ENCODE measurements at places on chromosomes 6 and 20.

- no peak for DNase-seq
Observed at GRCh38 chr6:107607116-107607515, 117.2 kb downstream of the SOBP start.

- no peak for DNase-seq
Observed at GRCh38 chr6:129212081-129212480, 329.1 kb downstream of the LAMA2 start.

GRCh38 chr6:81002126-81002525 is 750.4 kb downstream of the TENT5A start:
- no peak for DNase-seq

GRCh38 chr6:142485256-142485655 is 183.4 kb downstream of the ADGRG6 start:
- DNase-seq = no peak

GRCh38 chr6:128558021-128558420 is 37.6 kb upstream of the PTPRK start:
- no peak for DNase-seq

DNA sequence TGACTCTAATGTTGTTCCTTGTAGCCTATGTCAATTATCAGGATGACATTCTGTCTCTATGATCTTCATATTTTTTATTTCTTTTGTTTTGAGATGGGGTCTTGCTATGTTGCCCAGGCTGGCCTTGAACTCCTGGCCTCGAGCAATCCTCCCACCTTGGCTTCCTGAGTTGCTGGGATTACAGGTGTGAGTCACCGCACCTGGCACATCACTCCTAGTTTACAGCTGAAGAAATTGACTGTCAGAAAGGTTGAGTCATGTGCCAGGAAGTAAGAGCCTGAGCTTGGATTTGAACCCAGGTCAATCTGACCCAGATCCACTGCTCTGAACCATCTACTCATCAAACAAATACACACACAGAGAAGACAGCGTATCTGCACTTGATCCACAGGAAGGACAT is 14.4 kb downstream of the PPP1R3G start:
- DNase-seq = no peak

DNA sequence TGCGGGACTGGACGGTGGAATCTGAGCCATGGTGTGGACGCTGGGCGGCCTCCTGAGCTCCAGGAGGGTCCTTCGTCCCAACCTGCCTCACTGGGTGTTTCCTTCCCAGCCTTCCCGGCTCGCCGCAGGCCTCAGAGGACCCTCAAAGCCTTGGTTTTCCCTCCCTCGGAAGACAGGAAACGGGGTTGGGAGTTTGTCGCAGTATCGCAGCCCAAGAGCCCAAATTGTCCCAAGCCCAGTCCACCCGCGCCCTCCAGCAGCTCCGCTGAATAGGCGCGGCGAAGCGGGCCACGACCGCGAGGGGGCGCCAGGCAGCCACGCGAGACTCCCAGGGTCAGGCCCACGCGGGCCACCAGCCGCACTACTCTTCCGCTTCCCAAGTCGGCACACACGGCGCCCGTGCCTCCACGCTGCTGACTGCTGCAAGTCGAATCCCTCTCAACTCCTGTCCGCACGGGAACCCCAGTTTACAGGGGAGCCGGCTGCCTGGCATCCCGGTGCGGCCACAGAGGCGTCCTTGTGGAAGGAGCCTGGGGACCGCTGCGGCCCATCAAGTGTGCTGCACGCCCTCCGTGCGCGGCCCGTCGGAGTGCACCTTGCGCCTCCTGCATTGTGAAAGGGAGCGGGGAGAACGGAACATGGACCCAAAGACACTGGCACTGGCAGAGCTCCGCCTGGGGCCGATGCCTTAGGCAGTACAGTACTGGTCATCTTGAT is 40.4 kb upstream of the HMGA1 start:
- peak; percentile 85 for DNase-seq

GRCh38 chr6:136604328-136604825 is 54.2 kb upstream of the MAP7 start:
- DNase-seq = no peak

DNA sequence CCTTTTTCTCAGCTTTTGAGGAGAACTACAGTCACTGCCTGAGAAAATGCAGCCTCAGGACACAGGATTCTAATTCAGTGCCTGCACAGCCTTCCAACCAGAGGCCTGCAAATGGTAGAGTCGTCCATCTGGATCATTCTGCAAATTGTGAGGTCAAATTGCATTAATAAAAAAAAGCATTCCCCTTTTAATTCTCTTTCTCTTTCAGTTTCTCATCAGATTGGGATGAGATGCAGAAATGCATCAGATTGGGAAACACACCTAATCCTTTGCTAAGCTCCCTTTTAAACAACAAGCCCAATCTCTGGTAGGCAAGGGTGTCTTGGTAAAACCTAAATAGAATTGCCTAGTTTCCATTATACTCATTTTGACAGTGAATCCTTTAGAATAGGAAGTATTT is 838.8 kb downstream of the MAFB start:
- no peak for DNase-seq

- no peak for DNase-seq
Observed at GRCh38 chr6:148689168-148689567, 57.7 kb upstream of the UST start.

DNA sequence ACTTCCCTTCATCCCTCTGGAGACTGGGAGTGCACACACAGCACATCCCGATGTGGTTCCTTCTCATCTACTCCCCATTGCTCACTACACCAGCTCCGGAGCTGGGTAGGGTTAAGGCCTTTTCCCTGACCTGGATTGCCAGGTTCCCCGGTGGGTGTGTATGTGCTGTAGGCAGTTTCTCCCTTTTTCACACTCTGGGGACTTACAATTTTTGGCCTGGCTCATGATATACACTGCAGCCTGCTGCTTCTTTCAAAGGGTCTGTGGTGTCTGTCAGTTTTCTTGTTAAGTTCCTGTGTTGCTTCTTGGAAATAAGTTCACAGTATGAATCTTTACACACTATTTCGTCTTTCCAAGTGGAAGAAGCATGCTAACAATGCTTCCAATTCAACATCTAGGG is 405.5 kb downstream of the UTRN start:
- DNase-seq = no peak

GRCh38 chr6:43435682-43436437 is 8.5 kb downstream of the ABCC10 start:
- DNase-seq = no peak

- DNase-seq = no peak
Observed at GRCh38 chr20:1371202-1371782, 21.6 kb downstream of the FKBP1A start.

DNA sequence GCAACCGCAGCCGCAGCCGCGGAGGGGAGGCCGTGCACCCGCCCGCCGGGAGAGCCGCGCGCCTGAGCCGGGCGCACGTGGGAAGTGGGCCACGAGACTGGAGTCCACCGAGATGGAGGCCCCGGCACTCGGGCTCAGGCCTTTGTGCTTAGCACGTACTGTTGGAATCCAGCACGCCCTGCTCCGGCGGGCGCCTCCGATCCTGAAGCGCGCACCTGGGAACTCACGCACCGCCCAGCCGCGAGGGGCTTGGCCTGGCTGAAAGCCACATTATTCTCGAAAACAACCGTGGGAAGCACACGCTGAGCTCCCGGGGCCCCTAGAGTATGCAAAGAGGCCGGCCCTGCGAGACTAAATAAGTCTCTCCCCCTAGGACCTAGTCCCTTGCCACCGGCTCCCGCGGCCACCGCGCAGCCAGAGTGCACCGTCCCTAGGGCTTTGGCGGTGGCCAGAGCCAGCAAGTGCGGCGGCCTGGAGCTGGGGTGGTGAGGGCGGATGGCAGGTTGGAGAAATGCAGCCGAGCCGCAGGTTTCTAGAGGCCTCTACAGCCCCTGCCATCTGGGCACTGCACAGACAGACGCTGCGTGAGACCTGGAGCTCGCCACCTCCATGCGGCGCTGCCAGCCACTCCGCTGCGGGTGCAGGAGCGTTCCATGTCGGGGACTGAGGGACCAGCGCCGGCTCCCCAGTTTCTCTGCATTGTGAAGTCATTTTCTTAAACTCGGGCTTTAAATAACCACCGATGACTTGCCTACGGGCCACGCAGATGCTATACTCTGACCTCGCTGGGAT is 42.0 kb upstream of the LY86 start:
- DNase-seq = no peak

DNA sequence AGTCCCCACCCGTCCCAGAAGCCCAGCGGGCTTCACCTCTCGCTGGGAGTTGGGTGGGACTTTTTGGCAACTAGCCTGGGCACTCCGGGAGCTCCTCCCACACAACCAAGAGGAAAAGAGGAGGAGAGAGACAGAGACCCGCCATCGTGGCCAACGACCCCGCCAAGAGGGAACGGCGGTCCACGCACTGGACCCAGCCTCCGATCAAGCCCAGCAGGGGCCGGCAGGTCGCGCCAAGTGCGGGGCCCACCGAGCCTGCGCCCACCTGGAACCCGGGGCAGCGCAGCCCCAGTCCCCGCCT is 3.0 kb upstream of the TMEM14C start:
- DNase-seq = no peak

DNA sequence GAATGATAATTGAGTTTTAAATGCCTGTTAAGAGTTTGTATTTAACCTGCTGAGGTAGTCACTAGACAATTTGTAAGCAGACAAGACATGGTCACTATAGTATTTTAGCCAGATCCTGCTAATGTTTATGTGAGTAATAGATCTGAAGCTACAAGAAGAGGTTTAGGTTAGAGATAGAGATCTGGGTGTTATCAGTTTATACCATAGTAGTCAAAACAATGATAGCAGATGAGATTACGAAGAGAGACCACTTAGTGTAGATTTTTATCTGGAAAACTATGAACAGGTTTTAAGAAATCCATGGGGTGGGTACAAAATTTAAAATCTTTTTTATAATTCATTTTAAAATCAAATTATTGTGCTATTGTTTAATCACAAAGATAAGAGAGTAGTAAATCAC is 47.5 kb downstream of the PHIP start:
- no peak for DNase-seq

- no peak for DNase-seq
Observed at GRCh38 chr6:159456349-159456748, 236.7 kb downstream of the SOD2 start.

GRCh38 chr20:13251106-13251903 is 30.2 kb downstream of the ISM1 start:
- DNase-seq = no peak

- no peak for DNase-seq
Observed at GRCh38 chr6:20709451-20709850, 175.2 kb downstream of the CDKAL1 start.

GRCh38 chr6:28537509-28538140 is 11.9 kb downstream of the GPX5 start:
- peak; percentile 1 for DNase-seq

GRCh38 chr20:63552481-63553249 is 1.3 kb upstream of the FNDC11 start:
- peak; percentile 35 for DNase-seq

GRCh38 chr6:166587631-166588413 is 1.3 kb upstream of the RAMACL start:
- DNase-seq = no peak

- DNase-seq = no peak
Observed at GRCh38 chr6:37062424-37062823, 57.0 kb downstream of the FGD2 start.

- DNase-seq = no peak
Observed at GRCh38 chr6:110613356-110613755, 136.9 kb upstream of the SLC22A16 start.

DNA sequence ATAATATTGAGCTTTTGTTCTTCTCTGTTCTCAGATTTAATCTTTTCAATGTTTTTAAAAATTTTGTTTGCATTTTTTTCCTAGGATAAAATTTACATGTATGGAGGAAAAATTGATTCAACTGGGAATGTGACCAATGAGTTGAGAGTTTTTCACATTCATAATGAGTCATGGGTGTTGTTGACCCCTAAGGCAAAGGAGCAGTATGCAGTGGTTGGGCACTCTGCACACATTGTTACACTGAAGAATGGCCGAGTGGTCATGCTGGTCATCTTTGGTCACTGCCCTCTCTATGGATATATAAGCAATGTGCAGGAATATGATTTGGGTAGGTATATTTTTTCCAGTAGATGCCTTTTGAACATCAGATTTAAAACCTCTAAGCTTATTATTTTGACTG is 89.8 kb downstream of the ATRN start:
- no peak for DNase-seq

DNA sequence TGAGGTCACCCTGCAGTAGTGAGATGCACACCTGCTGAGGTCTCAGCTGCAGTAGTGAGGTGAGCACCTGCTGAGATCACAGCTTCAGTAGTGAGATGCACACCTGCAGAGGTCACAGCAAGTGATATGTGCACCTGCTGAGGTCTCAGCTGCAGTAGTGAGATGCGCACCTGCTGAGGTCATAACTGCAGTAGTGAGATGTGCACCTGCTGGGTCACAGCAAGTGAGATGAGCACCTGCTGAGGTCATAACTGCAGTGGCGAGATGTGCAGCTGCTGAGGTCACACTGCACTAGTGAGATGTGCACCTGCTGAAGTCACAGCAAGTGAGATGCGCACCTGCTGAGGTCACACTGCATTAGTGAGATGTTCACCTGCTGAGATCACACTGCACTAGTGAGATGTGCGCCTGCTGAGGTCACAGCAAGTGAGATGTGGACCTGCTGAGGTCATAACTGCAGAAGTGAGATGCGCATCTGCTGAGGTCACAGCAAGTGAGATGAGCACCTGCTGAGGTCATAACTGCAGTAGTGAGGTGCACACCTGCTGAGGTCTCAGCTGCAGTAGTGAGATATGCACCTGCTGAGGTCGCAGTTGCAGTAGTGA is 20.8 kb downstream of the ZDHHC14 start:
- DNase-seq = no peak

DNA sequence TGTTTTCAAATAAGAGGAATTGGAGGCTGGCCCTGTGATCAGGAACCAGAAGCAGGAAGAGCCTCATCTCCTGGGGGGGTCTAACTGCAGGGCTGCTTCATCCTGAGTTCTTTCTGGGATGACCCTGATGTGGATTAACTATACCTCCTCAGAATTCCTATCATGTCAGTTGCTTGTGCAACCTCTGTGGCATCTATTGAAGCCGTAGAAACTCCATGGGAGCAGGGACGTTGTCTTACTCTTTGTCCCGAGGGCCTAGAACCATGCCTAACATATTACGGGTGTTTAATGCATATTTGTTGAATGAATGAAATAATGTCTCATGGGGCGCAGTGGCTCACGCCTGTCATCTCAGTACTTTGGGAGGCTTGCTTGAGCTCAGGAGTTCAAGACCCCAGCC is 110.1 kb upstream of the AGPAT4 start:
- DNase-seq = no peak

GRCh38 chr20:49913399-49914047 is 1.8 kb downstream of the SPATA2 start:
- no peak for DNase-seq

DNA sequence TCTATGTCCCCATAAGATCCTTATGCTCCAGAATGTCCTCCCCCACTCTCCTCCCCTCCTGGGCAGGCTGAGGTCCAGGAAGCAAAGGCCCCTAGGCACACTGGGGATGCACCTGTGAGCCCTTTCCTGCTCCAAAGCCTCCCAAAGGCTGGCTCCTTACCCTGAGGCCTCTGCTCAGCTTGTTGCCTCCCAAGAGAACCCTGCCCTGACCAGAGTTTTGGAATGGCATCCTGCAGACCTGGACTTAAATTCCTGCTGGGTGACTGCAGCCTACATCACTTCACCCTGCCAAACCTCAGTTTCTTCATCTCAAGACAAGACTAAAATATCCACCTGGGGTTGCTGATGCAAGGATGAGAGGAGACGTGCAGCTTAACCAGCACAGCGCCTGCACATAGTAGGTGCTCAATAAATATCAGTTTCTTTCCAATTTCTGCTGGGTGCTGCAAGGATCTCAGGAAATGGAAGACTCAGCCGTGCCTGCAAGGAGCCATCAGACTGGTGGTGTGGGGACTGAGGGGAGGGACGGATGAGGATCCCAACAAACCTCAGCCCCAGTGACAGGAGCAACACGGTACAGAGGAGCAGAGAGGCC is 2.1 kb upstream of the LBP start:
- no peak for DNase-seq
